ENCODE measurements at places on chromosomes 11 and 22.

DNA sequence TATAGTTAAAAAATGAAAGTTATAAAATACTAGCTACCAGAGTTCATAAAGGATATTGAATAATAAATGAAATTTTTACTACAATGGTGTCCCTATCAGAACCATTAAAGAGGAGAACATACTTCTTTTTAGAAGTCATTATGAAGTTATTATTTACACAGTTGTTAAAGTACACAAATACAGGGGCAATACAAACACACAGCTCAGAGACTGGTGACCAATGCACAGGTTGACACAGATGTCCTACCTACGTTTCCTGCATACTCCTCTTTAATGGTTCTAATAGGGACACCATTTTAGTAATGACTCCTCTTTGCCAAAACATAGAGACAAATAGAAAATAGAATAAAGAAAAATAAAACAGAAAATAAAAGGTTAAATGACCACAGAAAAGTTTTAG is 10.1 kb downstream of the NLRP10 start:
- no peak for DNase-seq

- DNase-seq: no peak
These were observed 53.7 kb downstream of the IGF2 start for GRCh38 chr11:2085251-2086066.

DNA sequence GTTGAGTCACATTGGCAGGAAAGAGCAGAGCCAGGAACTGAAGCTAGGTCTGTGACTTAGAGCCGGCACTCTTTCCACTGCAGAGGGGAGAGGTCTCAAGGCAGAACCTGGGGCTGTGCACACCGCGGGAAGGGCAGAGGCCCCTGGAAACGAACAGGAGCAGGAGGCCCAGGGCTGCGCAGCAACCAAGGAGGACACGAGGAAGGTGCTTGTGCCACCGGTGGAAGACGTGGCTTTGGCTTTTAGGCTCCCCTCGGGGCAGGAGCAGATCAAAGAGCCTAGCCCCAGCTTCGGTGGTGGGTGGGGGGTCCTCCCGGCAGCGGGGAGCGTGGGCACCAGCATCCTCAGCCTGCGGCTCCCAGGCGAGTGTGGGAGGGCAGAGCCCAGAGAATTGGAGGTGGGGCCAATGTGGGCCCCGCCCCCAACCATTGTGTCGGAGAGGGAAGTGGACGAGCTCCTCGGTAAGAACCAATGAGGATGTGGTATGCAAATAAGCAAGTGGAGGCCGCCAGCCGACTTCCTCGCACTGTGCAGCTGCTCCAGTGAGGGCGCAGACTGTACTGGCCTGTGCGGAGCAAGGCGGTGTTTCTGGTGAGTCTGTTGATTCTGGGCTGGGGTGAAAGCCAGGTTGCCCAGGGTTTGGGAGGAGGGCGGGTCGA is at the start of gene CCDC116:
TSS of gene CCDC116 (plus strand) at position 524 of the 659 bp plus-strand sequence. CDS start 422 bp downstream, outside the sequence.
- no peak for DNase-seq

GRCh38 chr11:79199729-79200354 is 241.0 kb downstream of the TENM4 start:
- no peak for DNase-seq
